ENCODE measurements at places on chromosomes 5 and 9. TPM values are rescaled to one million over a fixed set of nuclear protein-coding genes. Genes with fewer than 3 reads are reported as not detected.

The FGF10 gene
- polyA plus RNA-seq: 3.5 TPM

The ARSI gene
- 1.1 TPM for polyA plus RNA-seq

The NSMF gene
- 39.4 TPM for polyA plus RNA-seq

The SLC45A2 gene
- 0.02 TPM for polyA plus RNA-seq

The MARCOL gene
- polyA plus RNA-seq: not detected

The NEURL1B gene
- 17.5 TPM for polyA plus RNA-seq

The PDGFRB gene
- polyA plus RNA-seq: 70.7 TPM

The CANX gene
- 139 TPM for polyA plus RNA-seq

The SPINK4 gene
- not detected for polyA plus RNA-seq

The AGXT2 gene
- polyA plus RNA-seq: not detected

The PCDHB7 gene
- 1.5 TPM for polyA plus RNA-seq

The ISCA1 gene
- 55.2 TPM for polyA plus RNA-seq

The PAX5 gene
- polyA plus RNA-seq: not detected

The IFNK gene
- not detected for polyA plus RNA-seq

The F12 gene
- 2.0 TPM for polyA plus RNA-seq

The CDH10 gene
- polyA plus RNA-seq: 0.16 TPM

The SHC3 gene
- polyA plus RNA-seq: 0.13 TPM
